Testis (tissue), 5 donors: ENCODE measurements at places on chromosomes 11 and 22.

GRCh38 chr11:61718621-61719302 lies 33.7 kb upstream of the MYRF start:
- no peak for DNase-seq

GRCh38 chr11:60952742-60953170 lies 780 bp upstream of the SLC15A3 start:
- DNase-seq: no peak

DNA sequence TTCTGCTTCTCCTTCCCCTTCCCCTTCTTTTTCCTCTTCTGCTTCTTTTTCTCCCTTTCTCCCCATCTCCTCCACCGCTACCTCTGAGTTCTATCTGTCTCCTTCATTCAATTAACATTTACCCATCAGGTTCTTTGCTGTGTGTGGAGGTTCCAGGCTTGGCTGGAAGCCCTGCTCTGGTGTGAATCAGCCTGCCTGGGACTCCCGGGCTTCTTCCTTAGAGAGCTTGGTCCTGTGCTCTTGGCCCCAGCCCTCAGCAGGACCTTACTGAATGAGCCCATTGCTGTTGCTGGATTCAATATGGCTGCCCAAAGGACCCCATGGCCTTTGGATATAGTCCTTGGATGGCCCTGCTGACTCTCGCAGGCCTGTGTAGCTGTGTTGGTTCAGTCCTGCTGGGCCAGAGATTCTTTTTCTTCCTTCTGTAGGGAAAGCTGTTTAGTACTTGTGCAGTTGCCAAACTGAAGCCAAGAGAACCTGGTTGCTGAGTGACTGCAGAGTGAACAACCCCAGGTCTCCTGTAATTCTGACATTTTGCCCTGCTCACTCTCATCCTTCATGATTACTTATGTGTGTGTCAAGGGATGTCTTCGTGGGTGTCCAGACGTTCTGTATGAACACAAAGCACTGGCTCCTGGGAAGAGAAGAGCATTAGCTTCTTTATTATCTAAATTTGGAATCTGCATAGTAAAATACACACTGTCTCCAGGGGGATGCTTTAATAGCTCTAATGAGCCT lies 81.0 kb upstream of the ZBED5 start:
- no peak for DNase-seq

- DNase-seq: peak; percentile 34
These were observed 118.7 kb downstream of the ST3GAL4 start for GRCh38 chr11:126474220-126474619.
